ENCODE measurements at places on chromosomes 1 and 21.

- DNase-seq, result no peak
These were observed 58.9 kb downstream of the VPS26C start for GRCh38 chr21:37208056-37208721.

GRCh38 chr1:109383087-109383779, 14.5 kb downstream of the SORT1 start:
- no peak for DNase-seq

GRCh38 chr1:221824025-221824424, 82.1 kb upstream of the DUSP10 start:
- no peak for DNase-seq

- no peak for DNase-seq
These were observed 11.8 kb downstream of the UBE2T start for GRCh38 chr1:202329891-202330290.

DNA sequence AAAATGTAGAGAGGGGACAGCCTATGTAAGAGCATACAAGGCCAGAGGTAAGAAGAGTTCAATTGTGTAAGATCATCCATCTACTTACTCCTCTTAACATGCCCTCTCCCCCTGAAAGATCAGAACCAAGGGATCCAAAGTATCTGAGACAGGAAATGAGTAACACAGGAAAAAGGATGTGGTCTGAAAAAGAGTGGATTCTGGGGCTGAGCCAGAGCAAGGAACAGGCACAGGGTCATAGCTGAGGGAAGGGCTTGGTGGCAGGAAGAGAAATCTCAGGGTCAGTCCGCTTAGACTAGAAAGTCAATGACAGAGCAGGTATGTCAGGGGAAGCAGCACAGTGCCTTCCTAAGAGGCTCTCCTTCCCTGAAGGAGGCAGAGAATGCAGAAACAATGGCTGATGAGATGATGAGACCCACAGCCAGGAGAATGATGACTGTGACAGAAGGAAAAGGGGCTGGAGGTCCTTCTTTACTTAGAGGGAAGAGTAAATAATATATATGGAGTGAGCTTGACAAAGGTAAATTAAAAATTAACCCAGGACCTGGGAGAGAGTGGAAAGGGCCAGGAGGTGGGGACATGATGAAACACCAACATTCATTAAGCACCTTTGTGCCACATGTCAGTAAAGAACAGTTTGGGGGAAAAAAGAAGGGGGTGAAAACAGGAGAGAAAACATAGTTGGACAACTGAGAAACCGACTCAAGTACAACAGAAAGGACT, 26.2 kb upstream of the A3GALT2 start:
- DNase-seq, result no peak
